Stimulated activated CD8-positive, alpha-beta memory T cell treated with anti-CD3 and anti-CD28 coated beads, Interleukin-2, amount 100 ng/mL, for 1 hour (primary cell): ENCODE measurements at places on chromosomes 1 and 21.

- no peak for DNase-seq
Measured at GRCh38 chr1:50368179-50369007, 54.9 kb downstream of the DMRTA2 start.

- no peak for DNase-seq
Measured at GRCh38 chr1:6386371-6386949, 7.1 kb downstream of the ACOT7 start.

- no peak for DNase-seq
Measured at GRCh38 chr1:17277511-17278159, 28.7 kb downstream of the PADI3 start.

- no peak for DNase-seq
Measured at GRCh38 chr1:81800695-81801650, at the start of gene ADGRL2. ADGRL2 (plus strand) TSS chr1:81800934; CDS start chr1:81836985, 36,051 bp downstream.

GRCh38 chr1:66729119-66729518 is 23.1 kb upstream of the DYNLT5 start:
- no peak for DNase-seq

- DNase-seq = no peak
Measured at GRCh38 chr21:42820616-42821465, 58.5 kb downstream of the WDR4 start.

- no peak for DNase-seq
Measured at GRCh38 chr1:6454856-6455751, 10.9 kb downstream of the TNFRSF25 start.

DNA sequence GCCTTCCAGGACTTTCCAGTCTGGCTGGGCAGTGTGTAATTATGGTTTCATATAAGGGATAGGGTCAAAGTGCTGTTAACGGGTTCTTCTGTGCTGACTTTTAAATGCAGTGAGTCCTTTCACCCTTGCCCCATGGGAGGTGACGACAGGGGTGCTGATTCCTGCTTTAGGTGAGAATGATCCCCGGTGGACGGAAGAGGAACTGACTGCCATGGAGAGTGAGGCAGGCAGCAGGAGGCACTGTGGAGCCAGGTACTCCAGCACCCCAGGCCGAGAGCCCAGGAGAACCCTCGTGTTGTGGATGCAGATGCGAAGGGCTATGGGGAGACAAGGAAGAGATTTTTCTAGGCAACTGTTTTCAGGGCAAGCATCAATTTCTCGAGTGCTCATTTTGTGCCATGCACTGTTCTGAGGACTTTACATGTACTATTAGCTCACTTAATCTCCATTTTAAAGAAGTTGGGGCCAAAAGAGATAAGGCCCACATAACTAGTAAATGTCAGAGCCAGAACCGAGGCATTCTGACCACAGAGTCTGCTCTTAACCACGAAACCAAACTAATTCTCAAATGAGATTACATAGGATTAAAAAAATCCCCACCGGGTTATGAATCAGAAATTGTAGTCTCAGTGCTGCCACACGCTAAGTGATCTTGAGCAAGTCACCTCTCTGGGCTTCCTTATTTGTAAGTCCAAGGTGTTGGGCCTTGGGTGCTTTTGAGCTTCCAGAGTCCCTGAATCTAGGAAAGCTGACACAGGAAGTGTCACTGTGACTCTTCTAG is 28.2 kb downstream of the STPG1 start:
- DNase-seq = no peak

- DNase-seq = no peak
Measured at GRCh38 chr1:32028746-32029145, 15.1 kb downstream of the KHDRBS1 start.

DNA sequence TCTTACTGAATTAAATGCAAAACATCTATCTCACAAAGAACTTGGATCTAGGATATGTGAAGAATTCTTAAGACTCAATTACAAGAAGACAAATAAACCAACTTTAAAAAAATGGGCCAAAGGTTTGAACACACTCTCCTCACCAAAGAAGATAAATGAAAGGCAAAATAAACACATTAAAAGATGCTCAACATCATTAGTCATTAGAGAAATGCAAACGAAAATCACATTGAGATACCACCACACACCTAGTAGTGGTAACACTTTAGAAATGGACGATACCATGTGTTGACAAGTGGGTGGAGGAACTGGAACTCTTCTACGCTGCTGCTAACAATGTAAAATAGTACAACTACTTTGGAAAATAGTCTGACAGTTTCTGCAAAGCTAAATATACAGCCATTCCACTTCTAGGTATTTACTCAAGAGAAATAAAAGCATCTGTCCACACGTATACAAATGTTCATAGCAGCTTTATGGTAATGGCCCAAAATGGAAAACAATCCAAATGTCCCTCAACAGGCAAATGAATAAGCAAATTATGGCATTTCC is 194.3 kb downstream of the RHOU start:
- no peak for DNase-seq

DNA sequence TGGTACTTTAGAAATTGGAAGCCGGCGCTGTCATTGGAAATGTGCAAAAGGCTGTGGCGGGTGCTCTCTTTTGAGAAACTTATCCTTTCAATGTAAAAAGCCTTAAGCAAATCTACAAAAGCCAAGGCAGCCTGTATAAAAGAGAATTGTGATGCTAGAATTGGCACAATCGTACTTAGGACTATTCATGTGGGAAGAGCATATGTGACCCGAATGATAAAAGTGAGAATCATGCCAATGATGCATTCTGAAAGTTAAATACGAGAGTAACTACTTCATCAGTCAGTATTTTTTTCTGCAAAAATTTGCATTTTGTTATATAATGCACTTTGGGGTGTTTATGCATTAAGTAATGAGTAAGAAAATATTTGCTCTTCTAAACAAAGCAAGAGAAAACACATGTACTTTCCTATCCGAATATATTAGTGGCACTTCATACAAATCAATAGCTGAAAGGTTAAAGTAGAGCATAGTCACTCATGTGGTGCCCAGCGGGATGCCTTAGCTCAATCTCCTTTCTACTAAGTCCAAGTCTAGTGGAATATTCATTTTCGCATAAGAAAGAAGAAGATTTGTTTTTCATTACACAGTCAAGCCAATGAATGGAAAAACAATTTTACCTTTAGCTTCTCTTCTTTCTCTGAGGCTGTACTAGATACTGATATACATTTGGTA is 1256.6 kb upstream of the B3GALT2 start:
- no peak for DNase-seq
